Ascending aorta (tissue), 2 donors: ENCODE measurements at places on chromosomes 4 and X.

DNA sequence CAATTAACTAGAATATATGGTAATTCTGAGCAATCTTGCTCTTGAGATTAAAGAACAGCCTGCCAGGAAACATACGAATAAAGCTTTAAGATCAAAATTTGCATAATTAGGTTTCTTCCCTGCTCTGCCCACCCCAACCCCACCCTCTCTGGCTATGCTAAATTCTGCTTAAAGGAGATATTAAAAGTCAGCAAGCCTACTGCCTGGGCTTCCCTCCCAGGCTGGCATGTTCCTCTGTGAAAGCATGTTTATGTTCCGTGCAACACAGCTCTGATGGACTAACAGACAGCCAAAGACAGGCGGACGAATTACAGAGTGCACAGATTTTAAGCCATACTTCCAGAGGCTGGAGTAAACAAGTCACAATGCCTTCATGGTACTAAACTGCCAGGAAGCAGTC, 28.4 kb downstream of the CD99L2 start:
- DNase-seq = no peak

GRCh38 chrX:100636321-100636991, at the start of gene TSPAN6:
TSS of gene TSPAN6 (minus strand) at chrX:100636806. CDS start at chrX:100636694, 112 bp downstream.
- DNase-seq = peak; percentile 85

DNA sequence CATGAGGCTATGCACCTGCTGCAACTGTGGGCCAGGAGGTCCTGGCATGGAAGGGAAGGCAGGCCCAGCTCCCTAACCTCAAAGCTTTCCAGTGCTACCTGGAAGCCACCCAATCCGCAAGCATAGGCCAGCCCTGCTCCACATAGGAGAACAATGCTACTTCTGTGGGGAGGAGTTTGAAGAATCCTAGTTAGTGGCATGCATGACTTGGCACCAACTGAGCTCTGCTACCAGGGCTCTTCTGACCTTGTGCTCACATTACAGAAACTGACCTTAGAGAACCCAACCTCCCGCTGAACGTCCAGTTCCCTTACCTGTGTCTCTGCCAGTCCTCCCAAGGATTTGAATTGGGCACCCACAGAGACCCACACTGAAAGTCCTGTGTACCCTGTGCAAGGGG, 58.8 kb downstream of the USP46 start:
- no peak for DNase-seq

DNA sequence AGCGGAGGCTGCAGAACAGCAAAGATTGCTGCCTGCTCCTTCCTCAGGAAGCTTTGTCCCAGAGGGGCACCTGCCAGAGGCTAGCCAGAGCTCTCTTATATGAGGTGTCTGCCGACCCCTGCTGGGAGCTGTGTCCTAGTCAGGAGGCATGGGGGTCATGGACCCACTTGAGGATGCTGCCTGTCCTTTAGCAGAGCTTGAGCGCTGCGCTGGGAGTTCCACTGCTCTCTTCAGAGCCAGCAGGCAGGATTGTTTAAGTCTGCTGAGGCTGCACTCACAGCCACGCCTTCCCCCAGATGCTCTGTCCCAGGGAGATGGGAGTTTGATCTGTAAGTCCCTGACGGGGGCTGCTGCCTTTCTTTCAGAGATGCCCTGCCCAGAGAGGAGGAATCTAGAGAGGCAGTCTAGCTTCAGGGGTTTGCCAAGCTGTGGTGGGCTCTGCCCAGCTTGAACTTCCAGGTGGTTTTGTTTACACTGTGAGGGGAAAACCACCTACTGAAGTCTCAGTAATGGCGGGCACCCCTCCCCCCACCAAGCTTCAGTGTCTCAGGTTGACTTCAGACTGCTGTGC, 10.9 kb downstream of the DCK start:
- DNase-seq = no peak

GRCh38 chr4:184849185-184849584, 23.4 kb upstream of the ACSL1 start:
- DNase-seq = no peak

GRCh38 chrX:12950851-12951594, 23.9 kb upstream of the TMSB4X start:
- DNase-seq = no peak

GRCh38 chr4:15836362-15836761, 58.2 kb downstream of the CD38 start:
- DNase-seq = no peak

DNA sequence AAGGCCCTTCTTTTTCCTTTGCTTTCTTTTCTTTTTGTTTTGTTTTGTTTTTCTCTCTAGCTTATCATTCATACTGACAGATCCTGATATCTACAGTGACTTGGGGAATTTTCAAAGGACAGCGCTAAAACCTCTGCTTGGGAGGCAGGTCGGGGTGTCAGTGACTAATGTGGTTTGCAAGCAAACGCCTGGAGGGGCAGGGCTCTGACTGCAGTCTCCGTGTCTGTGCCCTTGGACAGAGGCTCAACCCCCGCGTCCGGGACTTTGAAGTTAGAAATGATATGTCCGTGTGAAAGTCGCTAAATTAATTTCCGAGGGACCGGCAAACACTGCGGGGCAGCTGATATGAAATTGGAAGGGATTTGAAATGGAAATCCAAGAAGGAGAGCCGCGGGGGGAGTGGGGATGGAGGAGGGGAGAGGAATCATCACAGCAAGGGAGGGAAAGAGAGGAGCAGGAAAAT, 312.4 kb downstream of the DHRSX start:
- no peak for DNase-seq

GRCh38 chrX:138775517-138775916, 64.0 kb upstream of the FGF13 start:
- DNase-seq = no peak

DNA sequence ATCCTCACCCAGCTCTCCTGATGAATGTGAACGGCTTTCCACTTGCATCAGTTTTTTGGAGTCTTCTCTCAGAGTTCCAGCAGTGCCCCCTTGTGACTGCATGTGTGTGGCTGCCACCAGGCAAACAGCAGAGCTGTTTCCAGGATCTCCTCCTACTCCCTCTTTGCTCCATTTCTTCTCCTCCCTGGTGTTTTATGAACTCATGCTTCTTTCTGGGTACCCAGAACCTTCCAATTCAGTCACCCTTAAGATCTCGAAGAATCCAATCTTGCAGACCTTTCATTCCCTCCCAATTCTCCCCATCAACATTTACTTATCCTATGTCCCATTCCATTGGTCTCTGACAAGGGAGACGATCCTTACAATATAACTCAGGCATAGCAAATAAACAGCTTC, 6.8 kb upstream of the TCEANC start:
- DNase-seq = no peak

GRCh38 chr4:107094332-107094731, 58.2 kb upstream of the DKK2 start:
- DNase-seq = no peak

DNA sequence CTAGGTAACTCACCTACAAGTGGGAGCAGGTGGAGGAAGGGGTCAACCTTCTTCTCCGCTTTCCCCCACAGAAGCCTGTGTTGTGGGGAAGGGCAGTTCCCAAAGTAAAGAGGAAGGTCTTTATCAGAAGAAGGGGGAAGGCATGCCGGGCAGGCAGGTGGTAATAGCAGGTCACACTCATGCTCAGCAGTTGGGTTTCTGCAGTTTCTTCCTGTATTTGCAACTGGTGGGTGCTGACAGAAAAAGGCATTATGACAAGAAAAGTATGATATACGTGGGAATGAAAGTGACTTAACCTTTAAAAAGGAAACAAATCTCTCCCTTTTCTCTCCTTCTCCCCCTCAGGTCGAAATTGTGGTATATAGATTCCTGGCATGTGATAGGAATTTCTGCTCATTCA, 3.7 kb downstream of the MTMR1 start:
- no peak for DNase-seq

DNA sequence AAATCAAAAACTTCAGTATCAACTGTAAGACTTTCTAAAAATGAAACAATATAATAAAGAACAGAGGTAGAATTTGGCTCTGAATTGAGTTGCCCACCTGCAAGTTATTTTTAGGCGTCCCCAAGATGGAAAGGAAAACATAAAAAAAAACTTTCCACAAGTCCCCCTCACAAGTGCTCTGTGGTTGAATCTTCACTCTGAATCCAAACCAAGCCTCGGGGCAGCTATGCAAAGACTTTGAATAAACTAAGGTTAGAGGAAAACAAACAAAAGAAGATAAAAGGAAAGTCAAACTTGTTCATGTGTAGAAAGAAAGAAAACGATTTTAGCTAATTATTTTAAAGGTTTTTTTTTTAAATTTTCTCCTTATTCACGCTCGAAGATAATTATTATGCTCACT, 372.4 kb upstream of the SLIT2 start:
- DNase-seq = no peak

GRCh38 chr4:65651031-65651430, 19.3 kb downstream of the EPHA5 start:
- DNase-seq = no peak

- no peak for DNase-seq
These were observed 814 bp upstream of the MMAA start for GRCh38 chr4:145618210-145618931.

DNA sequence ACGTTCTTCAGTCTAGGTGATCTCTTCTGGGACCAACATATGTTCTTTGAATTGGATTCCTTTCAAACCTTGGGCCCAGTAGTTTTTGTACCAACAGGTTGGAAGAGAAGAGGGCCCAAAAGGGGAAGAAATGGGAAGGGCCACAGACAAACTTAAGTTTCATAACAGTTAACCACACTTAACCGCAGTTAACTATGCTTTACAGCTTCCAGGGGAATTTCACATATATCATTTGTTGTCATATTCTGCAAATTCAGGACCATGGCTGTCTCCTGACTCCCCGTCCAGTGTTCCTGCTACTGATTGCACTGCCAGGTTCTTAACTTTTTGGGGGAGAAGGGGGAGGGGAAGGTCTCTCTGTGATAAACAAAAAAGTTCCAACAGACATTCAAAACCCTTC, 34.6 kb downstream of the RTL5 start:
- no peak for DNase-seq

DNA sequence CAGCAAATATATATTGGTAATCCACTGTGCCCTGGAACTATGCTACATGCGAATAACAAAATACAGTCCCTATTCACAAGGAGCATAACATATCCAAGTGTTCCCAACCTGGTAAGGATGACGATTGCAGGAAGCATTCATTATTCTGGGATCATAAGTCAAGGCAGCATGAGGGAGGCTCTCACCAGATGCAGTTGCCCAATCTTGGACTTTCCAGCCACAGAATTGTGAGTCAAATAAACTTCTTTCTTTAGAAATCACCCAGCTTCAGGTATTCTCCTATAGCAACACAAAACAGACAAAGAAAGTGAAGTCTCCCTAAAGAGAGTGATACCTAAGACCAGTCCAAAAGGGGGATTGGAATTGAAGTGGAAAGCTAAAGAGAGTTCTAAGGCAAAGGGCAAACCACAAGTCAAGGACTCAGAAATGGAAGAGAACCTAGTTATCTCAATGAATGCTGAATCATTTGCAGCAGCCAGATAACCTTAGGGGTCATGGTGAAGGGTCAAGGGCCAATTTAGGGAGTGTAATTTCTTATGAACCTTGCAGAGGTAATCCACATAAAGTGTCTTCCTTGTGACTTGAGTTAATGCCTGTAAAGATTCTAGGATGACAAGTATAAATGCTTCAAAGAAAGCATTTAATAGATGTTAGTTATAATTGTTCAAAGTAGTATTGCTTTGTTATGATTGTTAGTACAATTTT, 103.1 kb upstream of the PCDH7 start:
- DNase-seq = no peak

- DNase-seq = no peak
These were observed 152.6 kb downstream of the MID1 start for GRCh38 chrX:10467793-10468192.

GRCh38 chr4:67371615-67372014, 173.7 kb downstream of the CENPC start:
- DNase-seq = no peak

GRCh38 chr4:148425327-148426110, 16.7 kb downstream of the NR3C2 start:
- no peak for DNase-seq

DNA sequence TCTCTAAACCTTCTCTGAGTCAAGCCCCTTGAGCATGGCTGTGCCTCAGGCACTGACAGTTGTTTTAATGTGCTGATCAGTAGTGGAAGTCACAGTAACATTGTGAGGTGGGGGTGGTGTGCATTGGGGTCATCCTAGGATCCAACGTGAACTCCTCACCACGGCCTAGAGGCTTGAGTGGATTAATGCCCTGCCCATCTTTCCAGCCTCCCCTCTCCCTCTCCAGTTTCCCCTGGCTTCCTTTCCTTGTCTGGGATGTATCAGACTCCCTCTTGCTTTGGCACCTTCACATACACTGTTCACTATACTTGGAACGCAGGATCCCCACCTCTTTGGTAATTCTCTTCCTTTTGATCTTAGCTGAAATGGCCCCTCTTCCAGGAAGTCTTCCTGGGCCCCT, 13.3 kb upstream of the PJA1 start:
- no peak for DNase-seq

- no peak for DNase-seq
These were observed 1.0 kb downstream of the NOA1 start for GRCh38 chr4:56976283-56976836.

DNA sequence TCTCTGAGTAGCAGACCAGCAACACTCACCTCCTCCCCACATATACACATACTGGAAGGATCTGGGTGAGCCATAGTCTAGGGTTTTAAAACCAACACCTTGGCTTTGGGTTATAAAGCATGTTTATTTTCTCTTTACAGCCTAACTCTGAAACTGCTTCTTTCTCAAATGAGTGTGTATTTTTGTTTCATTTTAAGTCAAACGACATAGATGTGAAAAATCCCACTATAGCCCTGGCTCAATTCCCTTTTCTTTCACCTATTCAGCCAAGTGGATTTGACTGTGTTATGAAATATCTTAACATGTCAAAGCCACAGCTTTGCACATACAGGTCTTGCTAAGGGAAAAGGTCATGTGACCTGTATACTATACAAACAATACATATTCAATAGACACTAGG, 13.8 kb downstream of the NEXMIF start:
- no peak for DNase-seq

- DNase-seq = no peak
These were observed 212.0 kb downstream of the COMMD8 start for GRCh38 chr4:47251348-47252135.

DNA sequence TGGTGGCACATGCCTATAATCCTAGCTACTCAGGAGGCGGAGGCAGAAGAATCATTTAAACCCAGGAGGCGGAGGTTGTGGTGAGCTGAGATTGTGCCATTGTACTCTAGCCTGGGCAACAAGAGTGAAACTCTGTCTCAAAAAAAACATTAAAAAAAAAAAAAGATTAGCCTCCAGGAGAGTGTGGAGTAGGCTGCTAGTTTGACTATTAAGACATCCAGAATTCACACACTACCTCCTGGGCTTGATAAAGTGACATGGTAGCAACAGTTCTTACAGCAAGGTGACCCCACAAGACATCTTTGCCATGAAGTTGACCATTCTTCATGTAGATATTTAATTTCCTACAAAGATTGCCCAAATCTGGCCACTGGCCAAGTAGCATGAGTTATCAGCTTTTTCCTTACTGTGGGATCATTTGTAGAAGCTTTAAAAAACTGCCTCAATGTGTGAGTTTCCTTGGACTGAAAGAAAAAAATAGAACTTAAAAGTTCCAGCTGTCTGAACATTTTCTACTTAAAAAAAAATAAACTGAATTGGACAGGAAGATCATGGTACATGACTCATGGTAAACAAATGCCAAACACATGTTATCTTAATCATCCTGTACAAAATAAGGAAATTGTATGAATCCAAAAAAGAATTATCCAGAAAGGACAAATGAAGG, 35.3 kb upstream of the SPRY1 start:
- DNase-seq = no peak
